NCI-H1417 treated with DMSO at 0.1 percent for 48 hours (cell line): ENCODE measurements at places on chromosomes 3 and 15.

DNA sequence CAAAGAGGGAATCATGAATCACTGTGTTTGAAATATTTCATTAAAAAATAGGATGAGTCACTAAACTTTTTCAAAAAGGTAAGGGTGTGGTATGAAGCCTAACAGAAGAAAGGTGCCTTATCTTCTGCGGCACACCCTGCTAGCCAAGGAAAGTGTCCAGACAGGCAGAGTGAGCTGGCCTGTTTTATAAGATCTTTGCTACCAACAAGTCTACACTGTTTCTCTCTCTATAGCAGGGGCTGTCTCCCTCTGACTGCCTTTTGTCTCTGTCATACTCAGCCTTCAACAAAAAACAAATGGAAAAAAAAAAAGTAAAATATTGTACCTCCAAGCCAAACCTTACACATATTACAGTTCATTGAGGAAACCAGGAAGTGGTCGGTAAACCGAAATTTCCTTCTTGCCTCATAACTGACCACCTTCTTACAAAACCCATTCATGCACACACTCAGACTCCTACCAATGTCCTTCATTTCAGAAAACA is 9.1 kb downstream of the ZDHHC3 start:
- DNase-seq: no peak

- DNase-seq: no peak
Observed at GRCh38 chr3:13335059-13335458, 85.1 kb downstream of the NUP210 start.

- no peak for DNase-seq
Observed at GRCh38 chr3:134697830-134698689, 47.2 kb upstream of the KY start.

DNA sequence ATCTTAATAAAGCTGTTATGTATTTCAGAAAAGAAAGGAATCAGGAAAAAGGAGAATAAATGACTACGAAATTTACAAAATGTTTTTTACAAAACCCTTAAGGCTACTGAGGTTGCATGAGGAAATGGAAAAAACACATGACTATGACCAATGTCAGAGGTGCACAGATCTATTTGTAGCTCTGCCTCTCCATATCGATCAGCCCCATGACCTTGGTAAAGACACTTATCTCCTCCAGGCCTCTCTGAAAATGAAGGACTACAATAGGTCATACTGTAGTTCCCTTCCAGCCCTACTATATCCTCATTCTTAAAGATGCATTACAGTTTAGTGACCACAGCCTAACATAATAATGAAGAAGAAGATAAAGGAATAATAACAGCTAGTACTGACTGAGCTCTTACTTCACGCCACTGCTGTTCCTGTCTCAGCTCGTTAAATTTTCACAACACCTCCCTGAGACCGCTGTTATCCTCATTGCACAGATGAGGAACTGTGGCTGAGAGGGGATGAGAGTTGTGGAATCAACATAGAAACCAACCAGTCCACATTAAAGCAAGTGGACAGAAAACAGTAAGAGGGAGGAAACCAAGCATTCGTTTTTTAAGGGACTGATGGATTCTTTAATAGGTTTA is 163.2 kb downstream of the MAGI1 start:
- DNase-seq: no peak

DNA sequence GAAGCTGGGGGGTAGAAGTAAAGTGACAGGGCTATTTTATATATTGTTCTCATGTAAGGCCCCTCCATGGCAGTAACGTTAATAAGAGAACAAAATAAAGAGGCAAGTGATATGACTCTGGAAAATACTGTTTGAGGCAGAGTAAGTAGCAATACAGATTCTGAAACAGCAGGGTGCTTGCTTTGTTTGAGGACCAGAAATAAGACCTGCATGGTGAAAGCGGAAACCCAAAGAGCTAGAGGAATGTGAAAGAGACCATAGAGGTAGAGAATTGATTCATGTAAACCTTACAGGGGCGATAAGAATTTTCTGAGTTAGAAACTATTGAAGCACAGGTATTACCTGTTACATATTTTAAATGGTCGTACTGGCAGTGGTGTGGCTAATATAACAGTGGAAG is 1517.1 kb downstream of the SI start:
- DNase-seq: no peak

- DNase-seq: no peak
Observed at GRCh38 chr3:1346386-1346785, 253.6 kb downstream of the CNTN6 start.

GRCh38 chr3:54424292-54424691 is 301.9 kb downstream of the CACNA2D3 start:
- DNase-seq: no peak

GRCh38 chr15:47470983-47471382 is 246.3 kb upstream of the SEMA6D start:
- DNase-seq: no peak

GRCh38 chr15:35698966-35699575 is 153.1 kb upstream of the DPH6 start:
- no peak for DNase-seq

DNA sequence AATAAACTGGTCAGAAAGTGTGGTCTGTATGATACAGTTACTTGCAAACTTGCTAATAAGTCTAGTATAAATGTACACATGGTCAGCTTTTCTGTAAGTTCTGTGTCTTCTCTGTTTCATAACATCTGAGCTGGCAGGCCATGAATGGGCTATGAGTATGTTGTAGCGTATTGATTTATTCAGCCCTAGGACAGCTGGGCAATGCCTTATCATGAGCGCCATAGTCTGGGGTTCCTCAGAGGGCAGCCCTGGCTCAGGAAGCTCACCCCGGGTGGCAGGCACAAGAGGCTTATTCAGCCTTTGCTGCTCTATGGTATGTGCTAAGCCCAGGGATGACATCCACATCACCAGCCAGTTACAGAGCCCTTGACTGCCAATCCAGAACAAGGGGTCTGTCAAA is 50.7 kb upstream of the CCR2 start:
- DNase-seq: no peak

- no peak for DNase-seq
Observed at GRCh38 chr3:54719914-54720313, 207.9 kb downstream of the LRTM1 start.

DNA sequence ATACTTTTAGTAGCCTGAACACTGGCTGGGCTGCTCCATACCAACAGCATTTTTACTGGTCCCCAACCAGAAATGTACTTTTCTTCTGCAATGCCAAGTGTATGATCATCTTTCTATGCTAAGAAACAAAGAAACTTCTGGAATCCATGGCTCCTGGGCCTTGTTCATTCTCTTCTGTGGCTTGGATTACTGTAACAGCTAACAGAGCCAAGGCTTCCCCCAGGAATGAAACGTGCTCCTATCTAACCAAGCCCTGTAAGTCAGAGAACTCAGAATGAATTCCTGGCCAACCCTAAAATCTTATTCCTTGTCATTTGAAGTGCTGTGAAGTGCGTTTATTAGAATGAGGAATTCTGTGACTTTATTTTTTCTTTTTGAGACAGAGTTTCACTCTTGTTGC is 102.9 kb upstream of the RAD18 start:
- no peak for DNase-seq

DNA sequence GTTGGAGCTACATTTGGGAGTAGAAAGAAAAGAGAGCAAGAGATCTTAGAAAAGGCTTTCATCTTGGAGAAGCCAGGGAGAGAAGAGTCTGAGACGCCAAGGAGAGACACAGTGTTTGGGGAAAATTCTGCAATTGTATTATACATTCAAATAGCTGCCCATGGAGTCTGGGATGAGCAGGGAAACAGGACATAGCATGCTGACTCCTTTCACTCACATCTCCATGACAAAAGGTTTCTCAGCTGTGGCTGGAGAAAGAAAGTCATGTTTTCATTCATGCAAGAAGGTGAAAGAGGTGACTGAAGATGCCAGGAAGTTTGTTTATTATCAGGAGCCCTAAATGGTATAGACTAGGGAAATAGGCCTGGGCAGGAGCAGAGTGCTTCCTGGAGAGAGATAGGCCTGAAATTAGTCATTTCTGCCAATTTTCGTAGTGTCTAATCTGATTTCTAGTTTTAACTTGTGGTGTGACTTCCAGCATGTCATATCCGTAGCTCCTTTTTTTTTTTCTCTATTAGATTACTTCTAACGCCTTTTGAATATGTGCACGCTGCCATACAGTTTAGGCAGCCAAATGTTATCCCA is 34.1 kb downstream of the ACP3 start:
- DNase-seq: no peak

- no peak for DNase-seq
Observed at GRCh38 chr15:89164712-89165211, 56.6 kb downstream of the RLBP1 start.

DNA sequence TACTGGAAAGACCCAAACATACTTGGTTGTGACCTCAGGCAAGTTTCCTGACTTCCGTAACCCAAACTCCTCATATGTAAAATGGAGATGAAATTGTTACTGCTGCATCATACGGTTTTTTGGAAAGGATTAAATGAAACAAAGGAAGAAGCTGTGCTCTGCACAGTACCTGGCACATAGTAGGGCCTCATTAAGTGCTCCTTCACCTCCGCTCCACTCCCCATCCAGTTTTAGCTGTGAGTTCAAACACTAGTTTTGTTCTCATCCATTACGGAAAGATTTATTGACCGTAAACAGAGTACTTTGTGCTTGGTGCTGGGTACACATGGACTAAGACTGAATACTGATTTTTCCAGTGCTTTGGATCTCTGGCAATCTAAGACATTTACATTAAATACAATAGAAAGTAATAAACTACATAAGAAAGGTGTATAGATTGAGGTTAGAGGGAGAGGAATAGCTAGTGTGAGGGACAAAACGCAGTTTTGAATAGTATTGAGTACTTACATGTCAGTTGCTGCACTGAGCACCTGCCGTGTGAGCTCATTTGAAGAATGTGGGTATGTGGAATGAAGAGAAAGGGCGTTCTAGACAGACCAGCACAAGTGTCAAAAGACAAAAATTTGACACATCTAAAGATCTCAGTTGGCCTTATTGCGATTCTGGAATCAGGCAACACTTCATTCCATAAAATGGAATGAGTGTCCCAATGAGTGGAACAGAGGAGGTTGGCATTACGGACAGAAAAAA is 594 bp upstream of the ICE2 start:
- no peak for DNase-seq

GRCh38 chr3:25429361-25430286 is 1.6 kb downstream of the RARB start:
- DNase-seq: no peak
